CD4-positive, alpha-beta T cell treated with Interferon gamma for 1 hour (primary cell): ENCODE measurements at places on chromosomes 12 and 14.
A peak's percentile ranks its signal among the peaks of the same experiment; 100 is the strongest.

DNA sequence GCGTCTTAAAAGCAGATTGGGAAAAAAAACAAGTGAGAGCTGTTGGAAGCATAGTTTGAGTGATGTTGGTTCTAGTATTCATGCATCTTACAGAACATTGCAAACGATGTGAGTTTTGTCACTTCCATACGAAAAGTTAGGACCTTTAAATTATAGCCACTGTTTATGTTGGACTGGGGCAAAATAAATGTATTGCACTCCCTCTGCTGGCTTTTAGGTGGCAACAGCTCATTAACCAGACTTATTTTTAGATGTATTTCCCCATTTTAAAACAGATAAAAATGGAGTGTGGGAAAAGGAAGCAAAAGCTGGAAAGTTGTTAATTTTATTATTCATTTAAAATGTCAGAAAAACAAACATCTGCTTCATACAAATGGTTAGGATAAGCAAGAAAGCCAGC, 111.9 kb downstream of the LGR5 start:
- no peak for DNase-seq

GRCh38 chr14:64185184-64185583, 109.0 kb downstream of the ESR2 start:
- DNase-seq: no peak

GRCh38 chr12:67757651-67758050, 109.1 kb downstream of the DYRK2 start:
- DNase-seq: no peak

- no peak for DNase-seq
Measured at GRCh38 chr12:18443768-18444437, 182.6 kb downstream of the PIK3C2G start.

- no peak for DNase-seq
Measured at GRCh38 chr12:107356266-107356936, 263.1 kb upstream of the CRY1 start.

DNA sequence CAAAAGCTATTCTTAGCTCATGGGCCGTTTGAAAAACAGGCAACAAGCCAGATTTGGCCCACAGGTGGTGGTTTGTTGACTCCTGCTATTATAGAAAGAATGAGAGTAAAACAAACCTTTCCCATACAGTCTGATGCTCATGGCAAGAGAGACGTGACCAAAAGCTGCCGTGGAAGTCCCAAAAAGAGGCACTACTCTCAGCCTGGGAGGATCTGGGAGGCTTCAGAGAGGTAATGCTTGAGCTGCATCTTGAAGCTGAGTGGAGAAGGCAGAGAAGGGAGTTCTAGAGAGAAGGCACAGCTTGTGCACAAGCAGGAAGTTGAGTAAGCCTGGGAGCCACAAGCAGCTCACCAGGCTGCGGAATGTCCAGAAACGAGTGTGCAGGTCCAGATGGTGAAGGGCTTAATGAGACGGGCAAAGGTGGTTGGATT, 9.6 kb downstream of the PLXNC1 start:
- peak; percentile 13 for DNase-seq
